ENCODE measurements at places on chromosomes 7 and 10. TPM values are rescaled to one million over a fixed set of nuclear protein-coding genes. Genes with fewer than 3 reads are reported as not detected.

Gene GJD4
- total RNA-seq: not detected

- no peak for DNase-seq
Observed at GRCh38 chr10:122446668-122447423, 7.6 kb upstream of the ARMS2 start.

DNA sequence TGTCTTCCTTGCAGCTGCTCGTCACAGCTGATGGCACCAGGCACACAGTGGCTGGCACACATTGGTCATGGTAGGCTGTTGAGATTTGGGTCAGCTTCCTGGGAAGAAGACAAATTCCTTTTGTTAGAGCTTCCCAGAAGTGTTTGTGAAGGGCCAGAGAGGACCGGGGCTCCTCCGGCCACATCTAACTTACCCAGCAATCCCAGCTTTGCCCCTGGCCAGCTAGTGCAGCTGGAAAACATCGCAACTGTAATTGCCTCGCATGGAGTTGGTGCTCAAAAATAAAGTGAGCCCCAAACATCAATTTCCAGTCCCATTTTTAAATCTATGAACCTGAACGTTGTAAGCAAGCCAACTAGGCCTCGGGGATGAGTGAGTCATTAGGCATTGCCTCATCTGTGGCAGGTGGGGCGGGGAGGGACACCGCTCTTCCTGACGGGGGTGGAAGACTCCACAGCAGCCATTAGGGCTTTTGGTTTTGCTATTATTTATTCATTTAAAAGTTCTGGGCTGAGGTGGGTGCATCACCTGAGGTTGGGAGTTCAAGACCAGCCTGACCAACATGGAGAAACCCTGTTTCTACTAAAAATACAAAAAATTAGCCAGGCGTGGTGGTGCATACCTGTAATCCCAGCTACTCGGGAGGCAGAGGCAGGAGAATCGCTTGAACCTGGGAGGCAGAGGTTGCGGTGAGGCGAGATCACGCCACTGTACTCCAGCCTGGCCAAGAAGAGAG, 12.4 kb downstream of the CPA5 start:
- DNase-seq: peak; percentile 82

DNA sequence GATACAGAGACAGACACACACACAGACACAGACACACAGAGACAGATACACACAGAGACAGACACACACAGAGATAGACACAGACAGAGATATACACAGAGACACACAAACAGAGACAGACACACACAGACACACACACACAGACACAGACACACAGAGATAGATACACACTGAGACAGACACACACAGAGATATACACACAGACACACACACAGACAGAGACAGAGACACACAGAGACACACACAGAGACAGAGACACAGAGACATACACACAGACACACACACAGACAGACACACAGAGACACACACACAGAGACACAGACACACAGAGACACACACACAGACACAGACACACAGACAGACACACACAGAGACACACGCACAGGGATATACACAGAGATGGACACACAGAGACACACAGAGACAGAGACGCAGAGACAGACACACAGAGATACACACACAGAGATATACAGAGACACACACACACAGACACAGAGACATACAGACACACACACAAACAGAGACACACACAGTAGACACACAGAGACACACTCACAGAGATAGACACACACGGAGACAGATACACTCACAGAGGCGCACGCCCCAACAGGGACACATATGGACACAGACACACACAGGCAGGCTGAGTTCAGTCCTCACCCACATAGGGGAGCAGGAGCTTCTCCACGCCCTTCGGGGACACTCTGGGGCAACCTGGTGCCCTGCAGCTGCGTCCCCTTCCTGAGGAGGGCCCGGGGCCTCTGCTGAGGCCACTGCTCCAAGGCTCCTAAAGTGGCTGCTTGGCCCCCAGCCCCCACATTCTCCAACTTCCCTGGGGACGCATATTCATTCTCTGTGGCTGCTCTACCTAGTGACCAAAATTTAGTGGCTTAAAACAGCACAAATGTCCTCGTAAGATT, 10.3 kb upstream of the PPP2R2D start:
- DNase-seq: no peak

- DNase-seq: no peak
Observed at GRCh38 chr10:74040200-74041126, 42.5 kb downstream of the VCL start.

Gene CDHR1
- total RNA-seq: not detected

DNA sequence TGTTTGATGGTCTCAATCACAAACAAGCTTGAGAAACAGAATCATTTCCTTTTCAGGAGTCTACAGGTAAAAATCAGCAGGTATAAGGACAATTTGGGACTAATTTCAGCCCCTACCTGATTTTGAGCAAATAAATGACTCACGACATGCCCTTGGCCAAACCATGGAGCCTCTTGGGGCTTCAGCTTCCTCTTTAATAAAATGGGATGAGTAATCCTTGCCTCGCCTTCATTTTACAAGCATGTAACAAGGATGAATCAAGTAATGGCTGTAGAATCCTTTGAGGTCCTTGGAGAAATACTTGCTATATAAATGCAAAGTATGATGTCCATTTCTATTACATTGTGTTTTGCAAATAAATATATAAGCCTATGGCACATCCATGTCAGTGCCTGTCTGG, 212.8 kb upstream of the PODXL start:
- DNase-seq: no peak

- DNase-seq: no peak
Observed at GRCh38 chr10:55837273-55837672, 523.8 kb downstream of the ZWINT start.

Gene OGDHL
- total RNA-seq: not detected

DNA sequence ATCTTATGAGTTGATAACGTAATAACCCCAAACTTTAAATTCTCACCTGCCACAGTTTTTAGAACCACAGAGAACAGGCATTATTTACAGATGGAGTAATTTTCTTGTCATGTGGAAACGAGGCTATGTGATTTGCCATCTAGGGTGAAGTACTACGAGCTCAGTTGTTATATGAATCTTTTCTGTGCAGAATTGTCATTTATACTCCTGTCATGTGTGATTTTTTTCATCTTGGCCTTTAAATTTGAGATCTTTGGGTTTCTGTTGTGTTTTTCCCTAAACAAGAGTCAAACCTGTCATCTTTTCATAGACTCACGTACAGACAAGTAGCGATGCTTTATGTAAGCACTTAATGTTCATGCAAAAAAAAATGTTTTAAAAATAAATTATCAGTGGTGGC, 153.7 kb upstream of the TAC1 start:
- DNase-seq: no peak

- no peak for DNase-seq
Observed at GRCh38 chr10:28151636-28152035, 151.2 kb downstream of the MPP7 start.

- no peak for DNase-seq
Observed at GRCh38 chr7:138873220-138873892, 75.4 kb upstream of the ATP6V0A4 start.

All from PC-9 (cell line).